NCI-H1930 (cell line): ENCODE measurements at places on chromosomes 11 and 22.

DNA sequence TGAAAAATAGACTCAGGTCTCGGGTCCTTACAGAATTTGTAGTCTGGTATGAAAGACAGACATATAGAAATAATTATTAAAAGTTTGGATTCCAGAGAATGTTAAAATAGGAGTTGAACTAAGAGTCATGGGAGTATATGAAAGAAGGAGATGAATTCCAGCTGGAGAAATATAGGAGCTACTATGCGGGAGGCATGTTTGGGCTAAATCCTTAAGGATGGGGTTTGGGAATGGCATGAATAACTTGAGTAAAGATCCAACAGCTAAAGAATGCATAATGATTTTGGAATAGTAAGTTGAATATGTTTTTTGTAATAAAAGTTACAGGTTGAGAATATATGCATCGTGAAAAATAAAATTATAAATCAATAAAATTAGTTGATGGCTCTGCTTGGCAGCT, 129.4 kb upstream of the SLC5A12 start:
- no peak for DNase-seq

GRCh38 chr11:128938156-128938885, 4.3 kb downstream of the TP53AIP1 start:
- DNase-seq: no peak

DNA sequence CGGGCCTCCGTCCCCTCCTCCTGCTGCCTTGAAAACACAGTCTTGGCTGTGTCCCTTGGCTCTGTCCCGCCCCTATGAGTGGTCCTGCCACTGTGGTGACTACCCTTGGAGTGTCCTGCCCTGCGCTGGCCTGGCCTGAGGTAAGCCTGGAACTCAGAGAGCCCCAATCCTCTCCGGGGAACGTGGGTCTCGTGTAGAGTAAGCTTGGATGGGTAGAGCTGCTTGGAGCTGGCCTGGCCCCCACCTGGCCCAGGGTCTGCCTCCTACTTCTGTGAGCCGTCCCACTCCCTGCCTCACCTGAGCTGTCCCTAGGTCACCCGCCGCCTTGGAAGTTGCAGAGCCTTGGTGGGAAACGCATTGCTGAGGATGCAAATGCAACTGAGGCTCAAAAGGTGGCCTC, 347.1 kb downstream of the CTTN start:
- DNase-seq: no peak

DNA sequence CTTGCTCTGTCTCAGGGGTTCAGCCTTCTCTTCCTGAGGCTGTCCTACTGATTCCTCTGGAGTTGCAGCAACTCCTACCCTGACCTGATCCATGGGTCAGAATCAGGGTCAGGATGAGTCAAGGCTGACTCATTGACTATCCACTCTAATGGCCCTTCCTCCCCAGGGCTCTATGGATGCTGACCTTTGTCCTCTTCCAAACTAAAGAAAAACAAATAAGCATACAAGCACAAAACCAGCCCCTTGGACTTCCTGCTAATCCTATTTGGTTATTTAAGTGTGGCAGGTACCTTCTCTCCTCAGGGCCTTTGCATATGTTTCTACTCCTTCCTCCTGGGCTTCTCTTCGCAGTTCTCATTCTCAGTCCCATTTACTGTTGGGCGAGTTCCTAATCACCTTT, 204.5 kb upstream of the NAV2 start:
- no peak for DNase-seq

- peak; percentile 37 for DNase-seq
Measured at GRCh38 chr11:16959602-16960001, 54.6 kb downstream of the PLEKHA7 start.

- DNase-seq: peak; percentile 45
Measured at GRCh38 chr22:37199760-37200108, 11.7 kb upstream of the C1QTNF6 start.

GRCh38 chr11:126433989-126434949, 78.8 kb downstream of the ST3GAL4 start:
- no peak for DNase-seq

GRCh38 chr22:44024288-44024921, at the start of gene PARVB:
PARVB (plus strand) TSS chr22:44024302; CDS start chr22:44024340, 38 bp downstream.
- no peak for DNase-seq

GRCh38 chr22:44050766-44051355, 26.8 kb downstream of the PARVB start:
- no peak for DNase-seq

DNA sequence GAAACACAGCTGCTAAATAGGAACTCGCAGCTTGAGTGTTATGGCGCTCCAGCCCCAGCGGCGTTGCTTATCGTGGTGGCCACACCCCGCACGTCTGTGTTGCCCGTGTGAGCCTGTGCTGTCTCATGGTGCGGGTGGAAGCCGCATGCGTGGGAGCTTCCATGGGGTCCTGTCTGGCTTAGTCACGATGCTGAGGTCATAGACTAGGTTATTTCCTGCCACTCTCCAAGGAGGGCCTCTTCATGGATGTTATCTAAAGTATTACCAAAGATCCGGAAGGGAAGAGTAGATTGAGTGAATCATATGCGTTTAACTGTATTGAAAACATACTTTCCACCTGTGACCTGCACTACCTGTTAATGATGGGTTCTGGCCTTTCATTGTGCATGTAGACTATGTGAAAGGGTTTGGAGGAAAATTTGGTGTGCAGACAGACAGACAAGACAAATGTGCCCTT, 21.7 kb downstream of the CTTN start:
- DNase-seq: no peak

GRCh38 chr22:31995046-31995445, 48.0 kb upstream of the SLC5A1 start:
- DNase-seq: no peak

DNA sequence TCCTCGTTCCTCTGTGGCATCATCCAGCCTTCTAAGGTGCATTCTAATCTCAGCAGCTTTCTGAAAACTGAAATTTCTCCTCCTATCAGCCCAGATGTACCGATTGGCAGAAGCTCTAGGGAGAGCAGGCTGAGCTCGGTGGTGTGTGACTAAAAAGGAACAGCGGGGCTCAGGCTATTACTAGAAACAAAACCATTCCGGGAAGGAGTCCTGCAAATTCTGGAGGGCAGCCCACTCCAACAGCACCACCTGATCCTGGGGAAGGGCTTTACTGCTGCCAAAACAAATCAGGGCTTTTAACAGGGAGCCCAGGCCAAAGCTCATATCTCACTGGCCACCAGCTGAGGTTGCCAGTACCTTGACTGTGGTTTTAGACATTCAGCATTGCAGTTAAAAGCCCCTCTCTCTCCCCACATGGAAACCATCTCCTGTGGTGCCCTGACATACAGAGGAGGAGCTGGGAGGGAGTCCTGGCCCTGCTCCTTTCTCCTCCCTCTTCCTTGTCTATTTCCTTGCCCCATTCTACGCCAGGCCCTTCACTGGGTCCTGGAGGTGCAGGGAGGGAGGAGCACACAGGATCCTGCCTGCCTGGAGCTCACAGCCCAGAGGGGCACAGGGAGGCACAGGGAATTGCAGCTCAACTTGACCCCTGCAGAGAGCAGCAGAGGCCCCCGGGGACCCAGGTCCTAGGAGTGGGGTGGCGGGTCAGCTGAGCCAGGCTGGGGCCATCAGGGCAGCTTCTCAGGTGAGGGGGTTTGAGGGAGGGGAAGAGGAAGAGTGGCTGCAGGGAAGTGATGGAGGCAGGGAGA, 889 bp downstream of the PLAAT4 start:
- no peak for DNase-seq

DNA sequence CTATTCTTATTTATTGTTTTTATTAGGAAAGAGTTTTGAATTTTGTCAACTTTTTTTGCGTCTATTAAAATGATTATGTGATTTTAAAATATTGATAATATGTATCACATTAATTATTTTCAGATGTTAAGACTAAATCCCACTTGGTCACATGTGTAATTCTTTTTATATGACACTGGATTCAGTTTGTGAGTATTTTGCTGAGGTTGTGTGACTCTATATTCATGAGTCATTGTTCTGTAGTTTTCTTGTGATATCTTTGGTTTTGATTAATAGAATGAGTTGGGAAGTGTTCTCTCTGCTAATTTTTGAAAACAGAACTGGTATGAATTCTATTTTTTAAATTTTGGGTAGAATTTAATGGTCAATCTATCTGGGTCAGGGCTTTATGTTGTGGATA, 317.9 kb downstream of the ETS1 start:
- DNase-seq: no peak

GRCh38 chr11:66920978-66921784, 37.0 kb downstream of the PC start:
- DNase-seq: no peak

DNA sequence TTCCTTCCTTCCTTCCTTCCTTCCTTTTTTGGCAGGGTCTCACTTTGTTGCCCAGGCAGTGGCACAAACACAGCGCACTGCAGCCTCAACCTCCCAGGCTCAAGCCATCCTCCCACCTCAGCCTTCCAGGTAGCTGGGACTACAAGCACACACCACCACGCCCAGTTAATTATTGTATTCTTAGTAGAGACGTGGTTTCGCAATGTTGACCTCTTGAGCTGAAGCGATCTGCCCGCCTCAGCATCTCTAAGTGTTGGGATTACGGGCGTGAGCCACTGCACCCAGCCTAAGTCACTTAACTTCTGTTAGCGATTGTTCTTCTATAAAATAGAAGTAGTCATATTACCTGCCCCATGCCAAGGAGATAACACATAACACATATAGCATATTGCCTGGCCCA, 2.8 kb upstream of the SYTL2 start:
- DNase-seq: no peak

- DNase-seq: peak; percentile 96
Measured at GRCh38 chr11:46391578-46392420, at the start of gene CHRM4. CHRM4 (minus strand) TSS chr11:46391776; CDS start chr11:46386557, 5,219 bp downstream.

DNA sequence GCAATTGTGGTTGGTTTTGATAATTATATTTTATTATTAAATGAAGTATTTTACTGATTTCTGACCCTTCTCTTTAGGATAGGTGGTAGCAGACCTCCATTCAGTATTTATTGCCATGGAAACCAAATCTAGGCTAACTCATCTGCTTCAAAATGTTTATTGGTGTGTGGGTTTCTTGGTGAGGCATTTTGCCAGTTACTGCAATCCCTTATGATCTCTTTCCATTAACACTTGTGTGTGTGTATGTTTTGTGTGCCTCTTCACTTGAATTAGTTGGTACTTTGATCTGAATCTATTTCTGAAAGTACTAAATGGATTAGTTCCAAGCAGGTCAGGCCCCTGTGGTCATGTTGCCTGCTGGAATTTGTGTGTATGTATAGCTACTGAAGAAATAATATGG, 184.4 kb upstream of the C11orf87 start:
- no peak for DNase-seq

DNA sequence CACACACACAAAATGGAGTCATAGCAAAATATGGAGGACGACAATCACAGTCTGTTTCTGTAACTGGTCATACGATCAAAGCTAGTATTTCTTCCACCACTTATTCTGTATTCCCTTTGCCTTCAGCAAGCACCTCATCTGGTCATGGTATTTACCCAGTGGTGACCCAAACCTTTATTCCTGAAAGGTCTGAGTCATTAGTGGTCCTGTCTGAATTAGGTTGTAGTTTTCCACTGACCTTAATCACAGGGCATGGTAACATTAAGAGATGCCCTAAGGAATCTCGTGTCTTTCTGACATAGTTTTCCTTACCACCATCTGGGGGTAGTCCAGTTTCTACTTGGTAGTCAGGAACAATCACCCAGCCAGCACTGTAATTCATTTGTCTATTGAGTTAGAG, 54.8 kb upstream of the CEP295 start:
- DNase-seq: no peak

- DNase-seq: no peak
Measured at GRCh38 chr11:130054966-130055365, 14.7 kb upstream of the APLP2 start.

- DNase-seq: no peak
Measured at GRCh38 chr11:1870721-1871466, 18.0 kb downstream of the LSP1 start.

DNA sequence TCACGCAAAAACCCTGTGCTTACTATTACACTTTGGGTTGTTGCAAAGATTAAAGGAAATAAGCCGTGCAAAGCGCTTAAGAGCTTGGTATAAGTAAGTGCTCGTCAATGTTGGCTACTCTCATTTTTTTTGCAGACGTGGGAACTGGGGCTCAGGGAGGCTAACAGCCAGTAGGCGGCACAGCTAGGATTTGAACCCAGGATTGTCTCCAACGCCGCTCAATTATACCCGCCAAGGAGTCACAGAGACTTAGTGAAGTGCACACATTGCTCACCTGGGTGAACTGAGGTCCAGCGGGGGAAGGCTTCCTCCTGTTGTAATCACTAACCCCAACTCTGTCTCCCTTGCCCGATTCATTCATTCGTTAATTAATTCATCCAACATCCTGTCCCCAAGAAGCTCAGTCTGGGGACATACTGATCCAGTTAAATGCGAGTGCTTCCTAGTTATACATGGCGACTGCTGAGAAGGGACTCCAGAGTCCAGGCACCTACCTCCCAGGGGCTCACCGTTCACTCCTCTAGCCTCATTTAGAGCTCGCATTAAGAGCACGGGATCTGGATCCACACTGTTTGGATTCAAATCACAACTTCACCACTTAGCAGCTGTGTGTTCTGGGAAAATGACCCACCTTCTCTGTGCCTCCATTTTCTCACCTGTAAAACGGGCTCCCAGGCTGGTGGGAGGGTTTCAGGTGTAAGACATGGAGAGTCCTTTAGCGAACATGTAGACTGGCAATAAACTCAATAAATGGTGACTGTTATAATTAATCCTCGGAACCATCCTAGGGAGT, 838 bp upstream of the MTFP1 start:
- no peak for DNase-seq

GRCh38 chr11:78268591-78269410, 80.1 kb downstream of the USP35 start:
- no peak for DNase-seq

- no peak for DNase-seq
Measured at GRCh38 chr11:121716060-121716459, 263.3 kb upstream of the SORL1-AS1 start.

GRCh38 chr11:39365809-39366436, 2093.5 kb downstream of the LRRC4C start:
- DNase-seq: no peak

DNA sequence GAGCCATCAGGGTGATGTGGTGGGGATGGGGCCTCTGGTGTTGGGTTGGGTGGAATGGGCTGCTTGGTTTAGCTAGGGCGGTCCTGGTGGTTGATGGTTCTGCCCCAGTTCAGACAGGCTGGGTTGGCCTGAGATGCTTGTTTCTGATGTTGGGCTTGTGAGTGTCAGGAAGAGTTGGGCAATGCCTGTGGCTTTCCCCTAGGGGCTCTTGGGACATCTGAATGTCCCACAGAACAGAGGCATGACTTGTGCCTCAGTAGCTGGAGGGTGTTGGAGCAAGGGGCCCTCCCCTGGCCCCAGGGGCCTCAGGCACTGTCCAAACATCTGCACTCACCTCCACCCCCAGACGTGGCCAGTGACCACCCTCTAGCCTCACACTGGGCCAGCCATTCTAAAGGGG, 14.0 kb upstream of the CTSD start:
- DNase-seq: no peak

GRCh38 chr11:111301842-111302118, 3.4 kb downstream of the POU2AF3 start:
- no peak for DNase-seq

DNA sequence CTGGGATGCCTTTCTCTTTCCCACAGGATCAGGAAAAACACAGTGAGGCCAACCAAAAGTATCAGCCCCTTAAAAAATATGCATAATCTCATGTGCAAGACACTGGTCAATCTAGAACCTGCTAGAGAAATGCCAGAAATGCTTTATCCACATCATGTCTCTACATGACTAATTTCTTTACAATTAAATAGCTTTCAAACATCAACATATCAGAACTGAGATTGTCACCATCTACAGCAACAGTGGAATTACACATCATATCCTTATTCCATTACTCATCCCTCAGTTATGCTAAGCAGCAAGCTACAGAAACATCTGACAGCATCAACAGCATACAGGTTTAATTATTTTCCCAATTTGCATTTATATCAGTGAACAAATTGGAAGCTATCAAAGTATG, 78.8 kb downstream of the DDIAS start:
- no peak for DNase-seq

- DNase-seq: no peak
Measured at GRCh38 chr11:57713835-57714234, 1.4 kb downstream of the TMX2 start.
